Esophagus muscularis mucosa (tissue), 4 donors: ENCODE measurements at places on chromosomes 3 and 15. TPM values are rescaled to one million over a fixed set of nuclear protein-coding genes. Genes with fewer than 3 reads are reported as not detected.
A peak's percentile ranks its signal among the peaks of the same experiment; 100 is the strongest.

GRCh38 chr3:156014489-156014888, 105.9 kb upstream of the KCNAB1 start:
- no peaks in the 10 kb centered on the region for H3K36me3 ChIP-seq
- DNase-seq = no peak
- H3K4me3 ChIP-seq = no peak overlapping the region
- H3K4me1 ChIP-seq = no peaks in the 10 kb centered on the region

- DNase-seq = no peak
- no peaks in the 10 kb centered on the region for H3K36me3 ChIP-seq
- no peaks in the 10 kb centered on the region for H3K27me3 ChIP-seq
- H3K4me1 ChIP-seq = no peaks in the 10 kb centered on the region
- H3K27ac ChIP-seq = no peak overlapping the region
Observed at GRCh38 chr3:41290306-41290705, 91.0 kb downstream of the CTNNB1 start.

DNA sequence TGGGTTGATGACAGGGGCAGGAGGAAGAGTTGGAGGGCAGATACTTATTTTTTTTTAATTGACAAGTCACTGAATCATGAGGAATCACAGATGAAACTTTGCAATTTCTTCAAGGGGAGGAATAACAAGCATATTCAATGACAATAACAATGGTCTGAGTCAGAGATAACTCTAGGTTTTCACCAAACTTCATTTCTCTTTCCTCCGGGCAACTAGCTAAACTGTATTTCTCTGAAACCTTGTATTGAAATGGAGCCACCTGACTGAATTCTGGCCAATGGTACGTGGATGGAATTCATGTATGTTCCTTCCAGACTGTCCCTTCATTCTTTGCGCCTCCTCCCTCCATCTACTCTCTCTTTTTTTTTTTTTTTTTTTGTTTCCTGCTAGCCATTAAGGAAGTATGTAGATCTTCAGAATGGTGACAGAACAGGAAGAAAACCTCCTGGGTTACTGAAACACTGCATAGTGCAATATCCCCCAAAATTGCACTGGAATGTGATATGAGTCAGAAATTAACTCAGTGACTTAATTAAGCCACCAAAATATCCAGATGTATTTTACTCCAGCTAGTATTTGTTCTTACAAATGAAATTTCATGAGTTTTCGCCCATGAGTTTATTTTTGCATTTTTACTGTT, 495.4 kb downstream of the OTOL1 start:
- H3K4me3 ChIP-seq = no peak overlapping the region
- no peak overlapping the region for H3K27ac ChIP-seq
- H3K27me3 ChIP-seq = no peaks in the 10 kb centered on the region
- H3K36me3 ChIP-seq = no peaks in the 10 kb centered on the region

The FLNB gene
- total RNA-seq = 114 TPM

DNA sequence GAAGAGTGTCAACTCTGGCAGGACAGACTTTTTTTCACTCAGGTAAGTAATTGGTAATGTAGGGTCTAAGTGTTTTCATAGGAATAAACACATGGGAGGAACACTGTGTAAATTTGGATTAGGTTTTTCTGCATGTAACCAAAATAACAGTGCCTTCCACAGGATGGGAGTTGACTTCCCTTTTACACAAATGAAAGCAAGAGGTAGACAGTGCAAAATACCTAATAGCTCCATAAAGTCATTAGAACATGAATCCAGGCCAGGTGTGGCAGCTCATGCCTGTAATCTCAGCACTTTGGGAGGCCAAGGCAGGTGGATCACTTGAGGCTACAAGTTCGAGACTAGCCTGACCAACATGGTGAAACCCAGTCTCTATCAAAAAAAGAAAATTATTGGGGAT, 25.5 kb upstream of the MYO1E start:
- no peak overlapping the region for H3K4me3 ChIP-seq
- no peak for DNase-seq

The CHRNA5 gene
- total RNA-seq = 0.99 TPM

DNA sequence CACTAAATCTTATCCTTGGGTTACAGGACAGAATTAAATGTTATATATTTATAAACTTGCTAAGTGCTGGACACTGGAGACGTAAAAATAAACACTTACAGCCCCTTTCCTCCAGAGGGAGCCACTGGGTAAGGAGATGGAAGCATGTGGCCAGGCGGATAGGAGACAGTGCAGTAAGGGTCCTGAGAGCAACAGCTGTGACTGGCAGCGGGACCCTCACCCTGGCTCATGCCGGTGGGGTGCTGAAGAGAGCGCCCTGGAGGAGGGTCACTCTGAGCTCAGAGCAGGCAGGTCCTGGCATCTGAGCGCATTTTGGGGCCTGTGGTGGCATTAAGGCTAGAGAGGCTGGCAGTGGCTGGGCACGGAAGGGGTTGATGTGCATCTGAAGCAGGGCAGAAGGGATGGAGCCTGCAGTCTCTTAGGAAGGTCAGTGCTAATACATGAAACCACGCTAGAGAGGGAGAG, 16.0 kb downstream of the SEC61A1 start:
- no peak overlapping the region for H3K4me3 ChIP-seq
- no peaks in the 10 kb centered on the region for H3K4me1 ChIP-seq
- H3K27ac ChIP-seq = no peak overlapping the region
- H3K27me3 ChIP-seq = no peaks in the 10 kb centered on the region
- DNase-seq = peak; percentile 82
- peaks cover 100% of the 10 kb centered on the region for H3K36me3 ChIP-seq

GRCh38 chr15:60000113-60000823, 3.8 kb upstream of the FOXB1 start:
- no peak for DNase-seq
- H3K36me3 ChIP-seq = no peaks in the 10 kb centered on the region
- no peaks in the 10 kb centered on the region for H3K27me3 ChIP-seq
- no peak overlapping the region for H3K27ac ChIP-seq
- H3K4me1 ChIP-seq = peaks cover 54% of the 10 kb centered on the region

DNA sequence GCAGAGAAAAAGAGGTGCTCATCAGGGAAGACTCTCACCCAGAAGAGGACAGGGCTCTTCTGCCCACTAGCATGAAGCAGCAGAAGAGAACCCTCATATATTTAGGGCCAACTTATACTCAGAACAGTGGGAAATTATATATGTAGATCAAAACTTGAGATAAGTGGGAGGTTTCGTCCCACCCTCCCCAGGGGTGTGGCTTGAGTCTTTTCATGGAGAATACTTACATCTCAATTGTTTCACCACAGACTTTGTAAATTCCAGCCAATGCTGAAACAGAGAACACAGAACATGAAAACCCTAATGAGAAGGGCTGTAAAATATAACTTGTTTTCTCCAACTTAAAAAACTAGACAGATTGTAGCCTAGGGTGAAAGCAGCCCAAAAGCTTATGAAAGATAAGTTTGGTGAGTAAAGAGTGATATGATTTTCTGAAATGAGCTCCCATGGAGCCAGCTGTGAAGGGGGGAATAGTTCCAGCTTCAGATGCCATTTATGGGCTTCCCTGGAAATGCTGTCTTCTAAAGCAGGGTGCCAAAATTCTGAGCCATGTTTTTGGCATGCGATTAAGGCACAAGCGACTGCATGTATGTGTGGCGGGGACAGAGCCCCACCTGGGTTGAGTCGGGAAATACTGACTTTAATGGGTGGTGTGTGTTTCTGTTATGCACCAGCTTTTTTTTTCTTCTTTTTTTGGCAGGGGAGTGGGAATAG, 92.9 kb downstream of the WDR76 start:
- H3K4me1 ChIP-seq = peaks cover 3% of the 10 kb centered on the region
- no peak overlapping the region for H3K27ac ChIP-seq
- no peak overlapping the region for H3K4me3 ChIP-seq
- H3K36me3 ChIP-seq = no peaks in the 10 kb centered on the region
- no peak for DNase-seq
- H3K27me3 ChIP-seq = no peaks in the 10 kb centered on the region

DNA sequence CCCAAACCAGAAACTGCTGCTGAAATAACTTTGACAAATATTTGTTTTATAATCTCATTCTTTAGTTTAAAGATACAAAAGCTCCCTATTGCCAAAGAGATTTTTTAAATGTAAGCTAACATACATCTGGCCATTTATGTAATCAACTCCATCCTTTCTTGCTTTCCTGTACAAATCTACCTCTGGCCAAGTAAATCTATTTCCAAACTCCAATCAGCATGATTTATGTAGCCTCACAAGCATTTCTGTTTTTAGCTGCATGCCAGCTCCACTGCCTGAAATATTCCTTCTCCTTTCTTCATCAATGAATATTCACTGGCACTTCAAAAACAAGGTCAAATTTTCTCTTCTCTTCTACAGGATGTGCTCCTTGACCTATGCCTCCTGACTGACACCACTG, 80.0 kb downstream of the SHOX2 start:
- DNase-seq = no peak
- no peak overlapping the region for H3K4me3 ChIP-seq
- H3K27ac ChIP-seq = no peak overlapping the region
- H3K4me1 ChIP-seq = no peaks in the 10 kb centered on the region

DNA sequence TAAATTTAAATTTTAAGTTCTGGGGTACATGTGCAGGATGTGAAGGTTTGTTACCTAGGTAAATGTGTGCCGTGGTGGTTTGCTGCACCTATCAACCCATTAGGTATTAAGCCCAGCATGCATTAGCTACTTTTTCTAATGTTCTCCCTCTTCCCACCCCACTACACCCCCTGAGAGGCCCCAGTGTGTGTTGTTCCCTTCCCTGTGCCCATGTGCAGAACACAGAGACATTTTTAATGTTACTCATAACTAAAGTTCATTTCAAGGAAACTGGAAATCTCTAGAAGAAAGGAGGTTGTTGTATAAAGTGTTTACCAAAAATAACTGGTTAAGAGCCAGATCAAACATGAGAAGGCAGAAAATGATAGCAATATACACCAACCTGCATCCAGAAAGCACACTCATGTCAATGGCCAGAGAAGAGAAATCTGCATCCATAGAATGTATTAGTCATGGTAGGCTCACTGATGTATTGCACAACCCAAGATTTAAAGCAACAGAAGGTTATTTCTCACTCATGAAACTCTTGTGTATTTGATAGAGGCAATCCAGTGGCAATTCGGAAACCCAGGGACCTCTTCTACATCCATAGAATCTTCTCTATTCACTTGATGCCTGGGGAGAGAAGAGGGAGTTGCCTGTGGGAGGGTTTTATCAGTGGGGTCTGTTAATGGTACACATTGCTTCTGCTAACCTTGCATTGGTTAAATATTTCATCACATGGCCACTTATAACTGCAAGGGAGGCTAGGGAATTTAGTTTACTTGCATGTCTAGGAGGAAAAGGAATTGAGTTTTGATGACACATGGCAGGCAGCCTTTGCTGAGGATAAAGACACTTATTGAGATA, 321.9 kb upstream of the RASGRP1 start:
- no peak overlapping the region for H3K4me3 ChIP-seq
- no peak overlapping the region for H3K27ac ChIP-seq
- peaks cover 51% of the 10 kb centered on the region for H3K4me1 ChIP-seq
- no peaks in the 10 kb centered on the region for H3K27me3 ChIP-seq
- no peaks in the 10 kb centered on the region for H3K36me3 ChIP-seq

DNA sequence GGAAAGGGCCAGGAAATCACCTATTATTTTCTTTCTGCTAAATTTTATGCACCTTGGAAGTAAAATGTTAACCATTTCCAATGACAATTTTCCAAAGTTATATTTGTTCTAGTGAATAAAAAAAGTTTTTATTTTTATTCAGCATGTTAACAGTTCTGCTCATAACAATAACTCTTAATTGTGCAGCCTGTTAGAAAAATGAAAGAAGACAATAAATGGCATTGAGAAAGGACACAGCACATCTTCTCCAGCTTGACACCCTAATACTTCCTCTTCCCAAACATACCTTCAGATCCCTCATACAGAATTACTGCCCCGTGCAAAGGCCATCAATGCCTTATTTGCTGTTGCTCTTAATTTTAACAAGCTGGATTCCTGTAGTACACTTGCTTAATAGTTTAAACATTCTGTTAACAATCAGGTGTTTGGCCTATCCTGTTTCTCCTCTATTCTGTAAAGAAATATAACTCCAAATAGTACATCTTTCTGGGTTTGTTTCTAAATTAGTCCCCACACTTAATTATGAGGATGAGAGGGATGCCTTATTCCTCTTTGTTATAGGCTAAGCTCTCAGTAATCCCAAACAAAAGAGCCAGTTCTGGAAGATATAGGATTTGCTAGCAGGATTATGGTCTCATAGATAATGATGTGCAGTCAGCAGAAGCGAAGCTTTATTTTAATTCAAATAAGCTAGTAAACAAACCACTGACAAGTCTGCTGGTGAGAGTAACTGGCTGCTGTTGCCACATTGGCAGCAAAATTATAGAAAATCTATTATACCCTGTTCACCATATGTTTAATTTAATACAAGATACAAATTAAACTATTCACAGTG, 19.2 kb upstream of the SOX2 start:
- no peak overlapping the region for H3K4me3 ChIP-seq
- H3K27me3 ChIP-seq = peaks cover 24% of the 10 kb centered on the region

GRCh38 chr3:172904711-172905373, 154.3 kb downstream of the ECT2 start:
- no peak overlapping the region for H3K27ac ChIP-seq
- H3K27me3 ChIP-seq = no peaks in the 10 kb centered on the region
- no peaks in the 10 kb centered on the region for H3K36me3 ChIP-seq

DNA sequence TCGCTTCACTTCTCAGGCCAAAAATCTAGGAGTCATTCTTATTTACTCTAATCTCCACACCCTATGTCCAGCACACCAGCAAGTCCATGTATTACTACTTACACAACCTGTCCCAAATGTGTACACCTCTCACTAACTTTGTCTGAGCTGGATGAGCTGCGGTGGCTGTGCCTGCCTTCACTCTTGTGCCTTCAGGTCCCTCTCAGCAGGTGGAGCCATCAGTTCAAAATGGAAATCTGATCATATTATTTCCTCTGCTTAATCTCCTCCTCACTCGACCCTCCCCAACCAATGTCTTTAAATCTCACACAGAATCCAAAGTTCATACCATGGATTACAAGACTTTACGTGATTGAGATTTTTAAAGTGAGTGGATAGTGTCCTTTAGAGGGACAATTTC, 82.8 kb downstream of the SSR3 start:
- H3K36me3 ChIP-seq = no peaks in the 10 kb centered on the region
- DNase-seq = no peak
- no peaks in the 10 kb centered on the region for H3K27me3 ChIP-seq
- peaks cover 38% of the 10 kb centered on the region for H3K4me1 ChIP-seq

DNA sequence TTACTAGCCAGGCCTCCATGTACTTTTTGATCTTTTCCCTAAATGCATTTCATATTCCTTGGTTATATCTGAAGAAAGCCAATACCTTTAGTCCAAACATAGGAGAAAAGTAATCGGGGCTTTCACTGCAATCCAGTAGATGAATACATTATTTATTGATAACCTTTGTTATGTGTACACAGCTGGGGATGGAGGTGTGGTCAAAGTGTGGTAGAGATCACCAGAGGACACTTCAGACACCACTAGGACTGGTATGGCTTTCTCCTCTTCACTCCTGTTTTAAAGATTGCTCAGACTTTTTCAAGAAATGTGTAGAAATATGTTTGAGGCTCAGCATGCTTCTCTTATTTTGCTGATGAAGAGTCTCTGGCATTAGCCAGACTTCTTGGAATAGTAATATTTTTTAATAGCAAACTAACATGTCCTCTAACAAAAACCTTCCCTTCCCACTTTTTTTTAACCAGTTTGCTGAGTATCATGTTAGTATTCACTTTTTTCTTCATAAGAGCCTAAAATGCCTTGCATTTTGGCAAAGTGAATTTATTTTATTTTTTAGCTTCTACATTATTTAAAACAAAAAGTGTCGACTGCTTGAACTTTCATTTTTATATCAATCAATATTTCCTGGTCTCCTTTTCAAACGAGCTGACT, 65.6 kb upstream of the MBNL1 start:
- H3K4me3 ChIP-seq = peak overlapping the region; percentile 50
- no peaks in the 10 kb centered on the region for H3K36me3 ChIP-seq

The TRPM1 gene
- not detected for total RNA-seq

The GMNC gene
- total RNA-seq = not detected
